C1 segment of cervical spinal cord (tissue), 14 donors: ENCODE measurements at places on chromosomes 7 and 10.

- no peak for DNase-seq
Measured at GRCh38 chr10:107059872-107060271, 104.6 kb downstream of the SORCS1 start.

DNA sequence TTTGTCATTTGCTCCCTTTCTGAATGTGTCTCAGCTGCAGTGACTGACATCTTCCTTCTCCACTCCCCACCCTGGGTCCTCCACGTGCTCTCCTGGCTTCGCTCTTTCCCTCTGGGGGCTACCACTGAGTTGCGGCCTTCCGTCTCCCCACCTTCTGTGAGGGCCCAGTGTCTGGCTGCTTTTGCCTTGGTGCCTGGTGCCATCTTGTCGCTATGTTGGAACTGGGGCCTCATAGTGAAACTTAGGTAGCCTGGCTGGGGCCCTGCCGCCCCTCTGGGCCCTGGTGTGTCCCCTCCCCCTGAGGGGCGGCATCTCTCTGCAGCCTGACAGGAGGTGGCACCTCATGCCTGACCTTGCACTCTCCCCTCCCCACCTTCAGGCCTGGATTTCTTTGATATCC, 144.1 kb downstream of the ANLN start:
- no peak for DNase-seq

DNA sequence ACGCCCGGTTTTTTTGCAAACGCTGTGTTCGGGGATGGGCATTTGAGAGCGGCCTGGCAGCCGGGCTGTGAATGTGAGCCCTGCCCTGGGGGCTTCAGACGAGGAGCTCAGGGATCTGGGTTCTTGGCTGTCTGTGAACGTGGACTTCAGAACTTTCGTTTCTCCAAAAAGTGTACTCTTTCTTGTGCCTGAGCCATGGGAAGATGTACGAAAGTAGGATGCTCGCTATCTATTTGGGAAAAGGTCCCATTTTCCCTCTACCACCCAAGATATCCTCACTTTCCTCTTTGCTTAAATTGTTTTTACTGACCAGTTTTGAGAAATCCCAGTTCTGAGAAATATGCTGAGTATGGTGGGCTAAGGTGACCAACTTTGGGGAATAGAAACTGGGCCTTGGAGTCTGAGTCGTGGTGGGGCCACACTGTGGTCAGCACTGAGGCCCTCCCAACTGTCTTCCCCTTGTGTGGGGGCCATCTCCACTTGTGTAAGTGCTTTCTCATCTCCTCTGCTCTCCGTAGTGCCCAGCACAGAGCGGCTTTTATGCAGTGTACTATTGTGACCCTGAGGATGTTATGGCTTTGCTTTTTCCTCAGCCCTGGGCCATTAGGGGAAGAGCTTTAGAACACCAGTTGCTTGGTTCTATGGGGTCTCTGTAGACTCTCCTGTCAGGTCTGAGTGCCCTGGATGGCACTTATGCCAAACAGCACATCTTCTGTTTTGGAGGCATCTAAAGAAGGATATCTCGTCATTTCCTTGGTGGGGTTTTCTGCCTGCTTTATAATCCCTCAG, 918 bp downstream of the DBNL start:
- DNase-seq: no peak

- DNase-seq: no peak
Measured at GRCh38 chr7:19749658-19750057, 23.8 kb downstream of the TMEM196 start.

GRCh38 chr7:123746055-123746454, 2.7 kb downstream of the WASL start:
- DNase-seq: no peak

- DNase-seq: no peak
Measured at GRCh38 chr7:70353330-70353945, 755.2 kb downstream of the AUTS2 start.

- no peak for DNase-seq
Measured at GRCh38 chr7:131533566-131534561, 22.6 kb downstream of the PODXL start.
